ENCODE measurements at places on chromosomes 2 and 18.

DNA sequence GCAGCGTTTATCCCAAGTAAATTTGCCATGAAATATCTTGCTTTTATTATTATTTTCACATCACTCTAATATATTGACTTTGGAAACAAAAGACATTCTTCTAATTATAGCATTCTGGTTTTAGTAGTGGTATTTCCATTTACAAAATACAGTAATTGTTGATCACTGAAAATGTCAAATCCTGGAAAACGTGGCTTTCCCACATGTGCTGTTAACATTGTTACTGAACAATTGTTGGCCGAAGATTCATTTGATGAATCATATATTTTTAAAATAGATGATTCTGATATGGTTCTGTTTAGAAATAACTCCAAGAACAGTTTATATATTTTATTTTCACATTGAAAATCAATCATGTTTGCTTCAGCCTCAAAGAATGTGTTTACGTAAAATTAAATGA, 32.9 kb downstream of the SP140 start:
- no peak for DNase-seq

DNA sequence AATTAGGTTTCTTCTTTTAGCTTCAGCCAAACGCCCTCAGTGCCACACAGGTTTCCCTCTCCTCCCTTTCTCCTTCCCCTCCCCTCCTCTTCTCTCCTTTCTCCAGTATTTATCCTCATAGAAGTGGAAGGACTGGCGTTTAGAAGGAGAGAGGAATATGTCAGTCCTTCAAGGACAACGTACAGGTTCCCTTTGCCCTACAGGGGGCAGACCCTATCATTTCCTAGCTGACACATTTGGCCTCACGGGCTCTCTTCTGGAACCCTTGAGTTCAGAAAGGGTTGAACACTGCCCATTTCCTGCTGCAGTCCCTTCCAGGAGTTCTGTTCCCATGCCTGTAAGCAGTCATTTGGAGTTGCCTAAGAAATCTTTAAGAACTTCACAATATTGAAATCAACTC, 46.1 kb downstream of the CDCA7 start:
- DNase-seq, result no peak

DNA sequence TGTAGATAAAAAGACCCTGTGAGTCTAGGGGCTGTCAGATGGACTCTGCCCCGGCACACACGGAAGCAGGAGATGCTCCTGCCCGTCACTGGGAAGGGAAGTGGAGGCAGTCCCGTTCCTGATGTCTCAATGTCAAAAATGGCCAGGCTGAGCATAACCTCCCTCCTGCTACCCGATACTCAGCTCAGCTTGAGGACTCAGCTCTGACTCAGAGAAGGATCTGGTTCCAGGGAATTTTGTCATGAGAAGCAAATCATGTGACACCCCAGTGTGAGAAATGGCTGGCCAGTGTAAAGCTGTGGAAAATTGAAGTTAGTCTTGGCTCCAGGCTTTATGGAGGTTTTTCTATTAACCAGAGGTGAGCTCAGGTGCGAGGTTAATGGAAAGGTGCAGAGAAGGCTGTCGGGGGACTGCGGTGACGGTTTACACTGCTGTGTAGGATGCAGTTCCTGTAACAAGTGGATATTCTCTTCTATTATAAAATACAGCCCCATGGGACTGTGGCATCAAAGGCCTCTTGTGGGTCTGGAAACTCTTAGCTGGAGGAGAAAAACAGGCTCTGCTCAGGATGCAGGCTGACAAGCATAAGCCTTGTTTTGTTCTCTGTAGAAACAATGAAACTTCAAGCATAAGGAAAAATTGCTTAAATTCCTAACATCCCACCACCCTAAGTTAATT, 24.7 kb upstream of the AGAP1 start:
- peak; percentile 56 for DNase-seq

DNA sequence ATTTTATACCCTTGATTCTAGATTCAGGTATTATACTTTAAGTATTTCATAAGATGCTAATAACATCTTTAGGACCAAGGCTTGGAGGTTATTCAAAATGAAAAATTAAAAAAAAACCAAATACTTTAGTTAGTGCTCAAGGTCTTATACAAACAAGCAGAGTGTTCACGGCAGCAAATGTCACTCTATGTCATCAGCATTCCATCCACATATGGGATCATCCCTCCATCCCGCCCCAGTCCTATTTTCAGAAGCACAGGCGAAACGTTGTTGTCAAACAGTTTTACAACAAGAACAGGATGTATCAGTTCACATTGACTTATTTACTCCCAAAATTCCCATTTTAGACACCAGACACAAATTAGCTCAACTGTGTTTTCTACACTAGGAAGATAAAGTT, 83.7 kb downstream of the DSEL start:
- no peak for DNase-seq

DNA sequence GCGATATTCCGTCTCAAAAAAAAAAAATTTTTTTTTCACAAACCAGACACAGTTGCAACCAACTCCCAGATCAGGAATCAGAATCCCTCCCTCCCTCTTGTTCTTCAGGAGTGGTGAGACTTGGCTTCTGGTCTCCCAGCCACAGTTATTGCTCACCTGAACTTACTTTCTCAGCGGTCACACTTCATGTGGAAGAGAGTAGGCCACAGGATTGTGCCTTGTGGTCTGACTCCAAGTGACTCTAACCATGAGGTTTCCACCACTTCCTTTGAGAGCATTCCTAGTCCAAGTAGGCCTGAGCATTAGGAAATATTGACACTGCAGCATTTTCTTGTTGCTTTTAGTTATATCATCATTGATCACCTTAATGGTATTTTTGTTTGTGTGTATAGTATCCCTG, 12.1 kb downstream of the FMNL2 start:
- no peak for DNase-seq

Measured in T1000 (cell line).